ENCODE measurements at places on chromosomes 6 and 20. TPM values are rescaled to one million over a fixed set of nuclear protein-coding genes. Genes with fewer than 3 reads are reported as not detected.
A peak's percentile ranks its signal among the peaks of the same experiment; 100 is the strongest.

DNA sequence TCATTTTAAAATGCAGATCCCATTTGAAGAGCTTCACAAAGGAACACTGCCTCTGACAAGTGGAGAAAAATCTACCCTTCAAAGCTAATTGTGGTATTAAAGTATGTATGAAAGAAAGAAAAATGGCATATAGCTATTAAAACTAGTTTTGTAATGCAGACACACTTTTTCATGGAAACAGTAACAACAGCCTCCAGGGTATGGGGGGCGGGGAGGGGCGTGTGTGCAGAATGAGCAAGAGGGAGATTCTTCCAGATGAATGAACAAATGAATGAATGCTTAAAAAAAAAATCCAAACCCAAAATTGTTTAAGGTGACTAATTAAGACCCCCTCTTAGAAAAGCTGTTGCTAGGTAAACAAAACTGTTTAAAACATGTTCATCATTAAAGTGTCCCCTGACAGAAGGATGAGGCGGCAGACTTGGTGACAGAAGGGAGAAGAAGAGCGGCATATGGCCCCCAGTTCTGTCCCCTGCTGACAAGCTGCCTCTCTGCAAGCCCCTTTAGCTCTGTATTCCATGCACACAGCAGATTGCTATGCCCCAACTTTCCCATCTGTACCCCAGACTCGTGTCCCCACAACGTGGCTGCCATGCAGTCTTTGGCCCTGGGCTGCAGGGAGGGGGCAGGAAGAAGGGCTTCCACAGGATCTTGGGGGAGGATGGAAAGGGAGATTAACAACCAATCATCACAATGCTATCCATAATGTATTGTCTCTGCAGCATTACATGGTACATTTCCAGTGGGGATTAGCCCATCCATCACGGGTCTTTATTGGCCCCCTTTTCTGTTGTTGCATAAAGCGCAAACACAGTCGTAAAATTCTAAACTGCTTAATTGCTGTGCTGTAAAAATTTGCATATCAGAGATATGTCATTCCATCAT, 108.4 kb upstream of the OLIG3 start:
- DNase-seq, result no peak

- DNase-seq, result peak; percentile 67
Measured at GRCh38 chr6:710601-711571, 17.9 kb upstream of the EXOC2 start.

DNA sequence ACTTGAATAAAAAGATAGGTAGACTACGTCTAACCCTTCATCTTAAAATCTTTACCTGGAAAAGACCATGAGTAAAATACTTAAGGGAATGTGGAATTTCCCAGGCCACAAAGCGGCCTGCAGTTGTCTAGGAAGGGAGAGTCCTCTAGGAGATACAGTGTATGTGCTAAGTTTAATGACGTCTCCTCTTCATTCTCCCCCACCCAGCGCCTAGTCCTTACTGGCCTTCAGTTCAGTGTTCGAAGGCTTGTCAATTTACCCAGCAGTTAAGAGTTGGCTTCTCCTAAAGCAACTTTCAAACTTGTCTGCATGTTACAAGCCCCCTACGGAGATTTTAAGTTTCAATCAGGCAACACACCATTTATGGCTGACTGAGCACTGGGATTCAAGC, 35.2 kb downstream of the HFE start:
- peak; percentile 80 for DNase-seq

DNA sequence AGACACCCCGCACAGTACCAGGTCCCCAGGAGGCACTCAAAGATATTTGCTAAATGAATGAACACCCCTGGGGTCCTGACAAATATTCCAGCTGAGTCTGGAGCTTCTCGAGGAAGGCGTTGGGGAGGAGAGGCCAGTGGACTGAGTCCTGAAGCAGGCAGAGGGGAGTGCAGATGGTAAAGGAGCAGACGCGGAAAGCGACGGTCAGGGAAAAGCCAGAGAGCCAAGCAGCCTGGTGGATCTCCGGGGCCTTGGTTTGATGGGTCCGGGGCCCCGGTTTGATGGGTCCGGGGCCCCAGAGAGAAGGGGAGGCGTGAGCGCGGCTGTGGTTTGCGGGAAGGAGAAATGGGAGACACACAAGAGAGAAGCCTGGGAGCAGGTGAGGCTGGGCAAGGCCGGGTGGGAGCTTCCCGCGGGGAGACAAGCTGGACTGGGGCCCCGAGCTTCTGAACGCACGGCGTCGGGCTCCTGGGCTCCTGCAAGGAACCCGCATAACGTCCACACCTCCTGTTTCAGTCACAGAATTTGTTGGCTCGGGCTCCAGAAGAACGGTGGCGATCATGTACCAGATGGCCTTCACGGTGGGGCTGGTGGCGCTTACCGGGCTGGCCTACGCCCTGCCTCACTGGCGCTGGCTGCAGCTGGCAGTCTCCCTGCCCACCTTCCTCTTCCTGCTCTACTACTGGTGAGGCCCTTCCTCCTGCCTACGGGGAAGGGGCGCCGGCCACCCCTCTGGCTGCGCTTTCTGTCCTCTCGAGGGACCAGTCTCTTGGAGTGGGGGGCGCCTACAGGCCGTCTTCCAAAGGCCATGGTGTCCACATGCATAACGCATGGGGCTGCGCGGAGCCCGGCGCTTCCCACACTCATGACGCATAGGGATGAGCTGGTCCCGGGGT, 12.1 kb downstream of the SLC22A1 start:
- no peak for DNase-seq

- DNase-seq, result peak; percentile 93
Measured at GRCh38 chr6:26322645-26323482, 42.1 kb upstream of the BTN3A2 start.

GRCh38 chr6:111625461-111626391, 20.0 kb upstream of the TRAF3IP2 start:
- DNase-seq, result peak; percentile 65

GRCh38 chr6:153129873-153130514, 1.1 kb downstream of the RGS17 start:
- peak; percentile 28 for DNase-seq

- DNase-seq, result no peak
Measured at GRCh38 chr6:69285054-69285453, 511.8 kb downstream of the LMBRD1 start.

DNA sequence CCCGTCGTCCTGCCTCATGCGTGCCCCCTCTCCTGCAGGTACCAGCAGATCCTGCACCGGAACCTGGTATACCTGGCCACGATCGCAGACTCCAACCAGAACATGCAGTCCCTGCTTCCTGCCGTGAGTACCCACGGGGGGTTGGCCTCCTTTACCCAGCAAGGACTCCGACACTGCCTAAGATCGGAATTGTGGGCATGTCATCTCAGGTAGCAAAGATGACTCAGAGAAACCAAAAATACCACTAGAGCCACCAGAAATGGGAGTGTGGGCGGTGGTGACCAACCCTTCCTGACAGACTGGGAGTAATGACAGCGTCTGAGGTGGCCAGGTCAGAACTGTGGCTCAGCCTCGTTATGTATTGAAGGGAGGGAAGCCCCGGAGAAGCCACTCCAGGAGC, 16.3 kb downstream of the SS18L1 start:
- DNase-seq, result peak; percentile 56

- DNase-seq, result no peak
Measured at GRCh38 chr6:89566930-89567629, 71.5 kb downstream of the LYRM2 start.

DNA sequence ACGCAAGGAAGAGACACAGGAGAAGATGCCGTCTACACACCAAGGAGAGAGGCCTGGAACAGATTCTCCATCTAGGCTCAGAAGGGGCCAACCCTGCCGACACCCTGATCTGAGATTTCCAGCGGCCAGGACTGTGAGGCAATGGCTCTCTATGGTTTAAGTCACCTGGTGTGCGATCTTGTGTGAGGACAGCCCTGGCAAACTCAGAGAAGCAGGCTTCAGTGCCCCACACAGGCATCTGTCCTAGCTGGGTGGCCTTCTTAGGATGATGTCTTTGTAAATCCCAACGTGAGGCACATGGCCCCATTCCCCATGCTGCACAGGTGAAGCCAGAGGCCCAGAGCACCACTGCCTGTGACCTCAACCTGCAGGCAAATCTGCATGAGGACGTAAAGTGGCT, 87.6 kb upstream of the FRMD1 start:
- DNase-seq, result no peak

DNA sequence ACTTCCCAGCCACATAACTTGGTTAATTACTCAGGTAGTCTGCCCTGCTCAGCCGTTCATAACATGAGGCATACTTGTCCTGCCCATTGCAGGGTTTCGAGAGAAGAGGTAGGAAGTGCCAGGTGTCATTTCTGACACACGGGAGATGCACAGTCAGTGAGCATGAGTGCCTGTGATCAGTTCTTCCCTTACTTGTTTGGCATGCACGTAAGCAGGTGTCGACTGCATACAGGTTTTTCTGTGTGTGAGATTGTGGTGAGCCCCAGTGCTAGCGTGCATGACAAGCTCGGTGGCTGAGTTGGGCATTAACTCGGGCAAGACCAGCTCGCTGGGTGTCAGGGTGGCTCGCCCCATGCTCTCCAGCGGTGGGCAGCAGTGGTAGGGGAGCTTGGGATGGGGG, 51.2 kb upstream of the SLC22A1 start:
- DNase-seq, result no peak

DNA sequence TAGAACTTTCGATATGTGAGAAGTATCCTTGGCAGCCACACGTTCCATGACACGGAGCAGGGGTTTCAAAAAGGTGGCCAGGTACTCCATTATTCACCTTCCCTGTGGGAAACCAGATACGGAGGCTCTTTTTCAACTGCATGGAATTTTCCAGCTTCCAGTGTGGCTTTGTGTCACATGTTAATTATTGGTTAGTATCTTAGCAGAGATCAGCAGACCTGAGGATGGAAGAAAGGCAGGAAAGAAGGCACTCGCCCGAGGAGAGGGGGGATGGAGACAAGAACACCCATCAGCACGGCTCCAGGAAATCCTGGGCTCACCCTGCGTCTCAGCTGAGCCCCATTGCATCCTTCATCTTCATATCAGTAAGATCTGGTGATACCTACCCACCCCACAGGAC, 115.5 kb downstream of the PXDC1 start:
- no peak for DNase-seq

DNA sequence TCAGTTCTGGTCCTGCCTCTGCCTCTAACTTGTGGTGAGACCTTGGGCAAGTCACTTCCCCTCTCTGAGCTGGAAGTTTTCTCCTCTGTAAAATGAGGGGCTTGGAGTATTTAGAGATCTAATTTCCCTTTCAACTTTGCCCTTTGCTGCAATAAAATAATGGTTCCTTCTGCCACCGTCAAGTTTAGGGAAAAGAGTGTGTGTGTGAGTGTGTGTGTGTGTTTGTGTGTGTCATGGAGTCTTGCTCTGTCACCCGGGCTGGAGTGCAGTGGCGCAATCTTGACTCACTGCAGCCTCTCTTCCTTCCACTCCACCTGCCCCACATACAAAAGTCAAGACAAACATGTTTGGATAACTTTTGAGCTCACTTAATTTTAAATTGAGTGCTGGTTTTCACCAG, 39.2 kb upstream of the PIM1 start:
- peak; percentile 53 for DNase-seq

- DNase-seq, result no peak
Measured at GRCh38 chr6:142721215-142721920, 223.6 kb downstream of the HIVEP2 start.

DNA sequence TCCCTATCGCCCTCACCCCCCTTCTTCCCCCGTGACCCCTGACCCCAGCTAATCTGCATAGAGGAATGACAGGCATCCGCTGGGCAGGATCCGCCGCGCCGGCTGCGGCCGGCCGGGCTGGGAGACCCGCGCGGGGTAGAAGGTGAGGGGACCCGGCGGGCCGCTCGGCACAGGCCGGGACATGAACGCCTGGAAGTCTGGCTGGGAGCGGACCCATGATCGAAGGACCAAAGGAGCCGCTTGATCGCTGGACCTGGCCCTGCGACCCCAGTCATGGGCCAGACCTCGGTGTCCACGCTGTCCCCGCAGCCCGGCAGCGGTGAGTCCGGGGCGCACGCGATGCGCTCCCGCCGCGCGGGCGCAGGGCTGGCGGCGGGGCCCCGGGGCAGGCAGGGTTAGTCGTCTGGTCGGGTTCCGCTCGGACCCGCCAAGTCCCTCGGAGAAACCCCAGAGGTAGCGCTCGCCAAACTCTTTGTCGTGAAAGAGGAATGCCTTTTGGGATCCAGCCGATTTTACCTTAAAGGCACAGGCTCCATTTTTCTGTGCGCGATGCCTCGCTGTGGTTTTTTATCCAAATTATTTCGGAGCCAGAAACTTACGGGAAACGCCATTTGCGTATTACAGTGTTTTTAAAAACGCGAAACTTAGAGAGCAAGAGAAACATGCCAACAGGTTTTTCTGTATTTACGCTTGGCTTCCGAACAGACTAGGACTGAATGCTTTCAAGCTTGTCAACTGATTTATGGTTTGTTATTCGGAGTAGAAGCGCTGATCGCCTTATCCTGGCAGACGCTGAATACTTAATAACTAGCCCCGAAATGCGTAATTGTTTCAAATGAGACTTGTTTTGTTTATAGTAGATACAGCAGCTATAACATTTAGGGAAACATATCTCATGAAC, at the start of gene PHACTR2:
PHACTR2 (plus strand) TSS at position 75 of the 901 bp plus-strand sequence; CDS start at position 274, 199 bp downstream.
- peak; percentile 77 for DNase-seq

CRISP3 gene
- total RNA-seq, result not detected

DCDC2 gene
- not detected for total RNA-seq

RIPPLY2 gene
- total RNA-seq, result not detected

EYS gene
- not detected for total RNA-seq

C20orf141 gene
- not detected for total RNA-seq

HLA-DOA gene
- total RNA-seq, result not detected

HRH3 gene
- not detected for total RNA-seq

PRKN gene
- not detected for total RNA-seq

EBF4 gene
- total RNA-seq, result 0.10 TPM

CCM2L gene
- total RNA-seq, result not detected

Measured in RPMI7951 (cell line).